ENCODE measurements at places on chromosomes 1 and 21. TPM values are rescaled to one million over a fixed set of nuclear protein-coding genes. Genes with fewer than 3 reads are reported as not detected.
A peak's percentile ranks its signal among the peaks of the same experiment; 100 is the strongest.

- DNase-seq: peak; percentile 93
- no peaks in the 10 kb centered on the region for H3K36me3 ChIP-seq
- H3K4me3 ChIP-seq: no peak overlapping the region
- H3K27me3 ChIP-seq: no peaks in the 10 kb centered on the region
- no peak overlapping the region for H3K27ac ChIP-seq
- H3K4me1 ChIP-seq: no peaks in the 10 kb centered on the region
Measured at GRCh38 chr1:37410815-37411214, 63.6 kb upstream of the ZC3H12A start.

Gene MTX1
- 57.6 TPM for total RNA-seq

DNA sequence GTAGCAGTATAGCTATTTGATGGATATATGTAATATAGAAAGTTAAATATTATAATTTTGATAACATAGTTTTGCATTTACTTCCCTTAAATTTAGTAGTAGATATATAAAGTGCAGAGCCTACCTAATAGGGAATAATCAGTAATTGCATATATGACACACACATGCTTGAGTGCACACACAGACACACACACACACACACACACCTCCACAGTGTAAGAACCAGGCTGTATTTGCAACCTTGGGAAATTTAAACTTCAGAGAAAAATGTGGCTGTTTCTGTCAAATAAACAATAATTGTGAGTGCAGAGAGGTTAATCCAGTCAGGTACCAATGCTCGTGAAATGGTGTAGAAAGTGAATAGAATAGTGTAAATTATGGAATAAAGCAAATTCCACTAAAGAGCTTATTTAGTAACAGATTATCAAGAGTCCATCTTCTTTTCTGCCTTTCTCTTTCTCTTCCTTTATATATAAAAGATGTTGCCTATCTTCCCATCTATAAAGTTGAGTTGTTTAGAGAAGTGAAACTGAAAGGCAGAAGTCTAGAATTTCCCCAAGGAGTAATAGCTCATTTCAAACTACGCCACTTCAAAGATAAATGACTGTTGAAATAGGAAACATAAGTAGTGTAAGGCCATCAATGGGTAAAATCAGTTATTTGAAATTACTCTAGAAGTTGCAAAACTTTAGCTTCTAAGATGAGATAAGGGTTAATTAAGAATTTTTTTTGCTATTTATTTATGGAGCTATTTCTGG, 273.7 kb downstream of the SRGAP2C start:
- H3K36me3 ChIP-seq: no peaks in the 10 kb centered on the region
- H3K27me3 ChIP-seq: no peaks in the 10 kb centered on the region
- no peaks in the 10 kb centered on the region for H3K4me1 ChIP-seq

DNA sequence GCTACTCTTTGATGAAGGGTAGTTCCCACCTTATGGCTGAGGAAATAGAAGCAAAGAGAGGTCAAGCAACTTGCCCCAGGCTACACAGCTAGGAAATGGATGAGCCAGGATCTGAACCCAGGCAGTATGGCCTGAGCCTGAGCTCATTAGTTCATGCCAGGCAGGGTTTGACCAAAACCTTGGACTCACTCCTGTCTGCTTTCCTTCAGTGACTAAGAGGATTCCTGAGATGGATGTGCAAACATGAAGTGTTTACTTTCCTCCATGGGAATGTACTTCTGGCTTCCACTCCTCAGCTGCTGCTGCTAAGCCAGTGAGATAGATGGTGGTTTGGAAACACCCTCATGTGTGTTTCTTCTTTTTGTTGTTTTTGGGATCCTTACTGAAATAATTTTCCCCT, 35.1 kb upstream of the ERRFI1 start:
- no peaks in the 10 kb centered on the region for H3K36me3 ChIP-seq
- H3K27me3 ChIP-seq: no peaks in the 10 kb centered on the region
- DNase-seq: no peak

- H3K4me3 ChIP-seq: no peak overlapping the region
- no peaks in the 10 kb centered on the region for H3K27me3 ChIP-seq
- H3K4me1 ChIP-seq: no peaks in the 10 kb centered on the region
- no peaks in the 10 kb centered on the region for H3K36me3 ChIP-seq
- no peak overlapping the region for H3K27ac ChIP-seq
Measured at GRCh38 chr1:218546314-218546713, 201.2 kb downstream of the TGFB2 start.

Gene PCAT6
- total RNA-seq: 5.0 TPM

- H3K4me1 ChIP-seq: no peaks in the 10 kb centered on the region
- no peak for DNase-seq
- H3K4me3 ChIP-seq: no peak overlapping the region
- no peak overlapping the region for H3K27ac ChIP-seq
- H3K27me3 ChIP-seq: no peaks in the 10 kb centered on the region
- H3K36me3 ChIP-seq: peaks cover 8% of the 10 kb centered on the region
Measured at GRCh38 chr1:51867479-51868232, 10.9 kb downstream of the NRDC start.

- no peaks in the 10 kb centered on the region for H3K36me3 ChIP-seq
- no peak overlapping the region for H3K27ac ChIP-seq
- H3K4me3 ChIP-seq: no peak overlapping the region
- H3K4me1 ChIP-seq: peaks cover 14% of the 10 kb centered on the region
- H3K27me3 ChIP-seq: peaks cover 100% of the 10 kb centered on the region
Measured at GRCh38 chr21:36707763-36708285, 8.9 kb downstream of the SIM2 start.

Gene GPR161
- 31.8 TPM for total RNA-seq

Gene ALG14
- total RNA-seq: 7.4 TPM

DNA sequence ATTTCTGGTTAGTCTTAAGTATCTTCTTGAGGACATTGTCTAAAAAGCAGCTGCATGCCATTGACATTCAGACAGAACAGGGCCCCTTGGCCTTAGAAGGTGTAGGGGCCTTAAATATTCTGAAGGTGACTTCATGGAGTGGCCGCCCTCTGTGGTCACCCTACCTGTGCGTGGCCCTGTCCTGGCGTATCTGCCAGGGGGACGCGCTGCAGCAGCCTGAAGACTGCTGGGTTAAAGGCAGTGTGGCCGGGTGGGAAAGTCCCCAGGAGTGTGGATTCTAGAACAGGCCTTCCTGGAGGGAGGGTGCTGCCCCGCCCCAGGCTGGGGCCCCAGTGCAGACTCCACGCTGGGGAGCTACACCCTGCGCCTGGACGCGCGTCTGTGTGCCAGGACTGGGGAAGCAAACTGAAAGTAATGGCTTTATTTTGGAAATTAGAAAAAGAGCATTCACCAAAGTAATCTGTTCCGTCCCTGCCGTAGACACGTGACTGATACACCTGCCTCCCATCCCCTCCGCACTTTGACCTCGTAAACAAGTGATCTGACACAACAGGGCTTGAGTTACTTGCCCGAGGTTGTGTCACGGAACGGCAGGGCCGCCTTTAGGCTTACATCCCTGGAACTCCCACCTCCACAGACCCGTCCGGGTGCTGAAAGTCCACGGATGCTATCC, 1.8 kb downstream of the AGPAT3 start:
- no peaks in the 10 kb centered on the region for H3K27me3 ChIP-seq
- DNase-seq: no peak
- H3K36me3 ChIP-seq: peaks cover 17% of the 10 kb centered on the region
- no peak overlapping the region for H3K27ac ChIP-seq

Gene PEX19
- 107 TPM for total RNA-seq

Gene FCRLA
- total RNA-seq: not detected

DNA sequence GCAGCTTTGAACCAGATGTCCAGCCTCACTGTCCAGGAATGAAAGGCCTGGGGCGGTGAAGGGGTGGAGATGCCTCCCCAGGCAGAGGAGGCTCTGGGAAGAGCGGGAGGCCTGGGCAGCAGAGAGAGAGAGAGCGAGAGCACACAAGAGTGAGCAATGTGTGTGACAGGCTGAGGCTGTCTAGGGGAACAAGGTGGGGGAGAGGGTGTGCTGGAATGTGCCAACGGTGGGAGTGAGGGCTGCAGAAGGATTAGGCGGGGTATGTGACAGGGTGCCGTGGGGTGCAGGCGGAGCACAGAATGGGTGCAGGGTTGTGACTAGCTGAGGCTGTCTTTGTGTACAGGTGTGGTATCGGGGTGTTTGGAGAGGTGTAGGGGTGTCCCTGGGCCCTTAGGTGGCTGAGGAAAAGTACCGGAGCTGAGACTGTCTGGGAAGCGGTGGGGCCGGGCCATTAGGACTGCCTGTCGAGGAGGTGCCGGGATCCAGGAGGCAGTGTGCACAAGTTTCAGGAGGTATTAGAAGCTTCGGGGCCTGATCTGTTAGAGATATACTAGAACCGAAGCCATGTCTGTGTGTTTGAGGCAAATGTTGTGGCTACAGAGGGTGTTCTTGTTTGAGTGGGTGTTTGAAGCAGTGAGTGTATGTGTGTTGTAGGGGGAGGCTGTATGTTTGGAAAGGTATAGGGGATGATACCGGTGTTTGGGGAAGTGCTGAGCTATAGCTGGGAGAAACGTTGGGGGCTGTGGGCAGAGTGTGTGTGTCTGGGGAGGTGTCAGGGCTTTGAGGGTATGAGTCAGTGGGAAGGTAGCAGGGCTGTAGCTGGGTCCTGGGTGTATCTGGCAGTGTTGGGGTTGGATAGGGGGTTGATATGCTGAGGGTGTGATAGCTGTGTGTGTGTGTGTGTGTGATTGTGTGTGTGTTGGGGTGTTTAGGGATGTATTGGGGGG, 9.1 kb downstream of the AHDC1 start:
- H3K27ac ChIP-seq: peak overlapping the region; percentile 82
- H3K4me1 ChIP-seq: peaks cover 35% of the 10 kb centered on the region
- peaks cover 5% of the 10 kb centered on the region for H3K36me3 ChIP-seq
- H3K27me3 ChIP-seq: no peaks in the 10 kb centered on the region
- no peak overlapping the region for H3K4me3 ChIP-seq

Gene GPATCH3
- total RNA-seq: 23.4 TPM

Gene SLC35F3
- 15.8 TPM for total RNA-seq

Gene RPS27
- 1,800 TPM for total RNA-seq

DNA sequence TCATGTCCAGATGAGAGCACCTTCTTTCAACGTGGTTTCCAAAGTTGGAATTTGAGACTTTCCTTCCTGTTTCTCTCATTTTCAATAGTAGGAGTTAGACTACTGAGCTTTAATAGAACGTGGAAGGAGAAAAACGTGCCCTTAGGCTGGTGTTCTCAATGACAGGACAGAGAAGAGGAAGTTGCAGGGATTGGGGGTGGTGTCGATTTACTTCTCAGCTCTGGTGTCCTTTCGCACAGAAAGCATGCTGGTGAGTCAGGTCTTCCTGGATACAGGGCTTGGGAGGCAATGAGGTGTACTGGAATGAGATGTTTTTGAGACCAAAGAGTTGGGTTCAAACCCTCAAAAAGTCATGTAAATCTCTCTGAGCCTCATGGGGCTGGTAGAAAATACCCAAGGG, 67.1 kb downstream of the HIVEP3 start:
- peaks cover 5% of the 10 kb centered on the region for H3K27me3 ChIP-seq
- H3K4me1 ChIP-seq: no peaks in the 10 kb centered on the region
- H3K27ac ChIP-seq: no peak overlapping the region

DNA sequence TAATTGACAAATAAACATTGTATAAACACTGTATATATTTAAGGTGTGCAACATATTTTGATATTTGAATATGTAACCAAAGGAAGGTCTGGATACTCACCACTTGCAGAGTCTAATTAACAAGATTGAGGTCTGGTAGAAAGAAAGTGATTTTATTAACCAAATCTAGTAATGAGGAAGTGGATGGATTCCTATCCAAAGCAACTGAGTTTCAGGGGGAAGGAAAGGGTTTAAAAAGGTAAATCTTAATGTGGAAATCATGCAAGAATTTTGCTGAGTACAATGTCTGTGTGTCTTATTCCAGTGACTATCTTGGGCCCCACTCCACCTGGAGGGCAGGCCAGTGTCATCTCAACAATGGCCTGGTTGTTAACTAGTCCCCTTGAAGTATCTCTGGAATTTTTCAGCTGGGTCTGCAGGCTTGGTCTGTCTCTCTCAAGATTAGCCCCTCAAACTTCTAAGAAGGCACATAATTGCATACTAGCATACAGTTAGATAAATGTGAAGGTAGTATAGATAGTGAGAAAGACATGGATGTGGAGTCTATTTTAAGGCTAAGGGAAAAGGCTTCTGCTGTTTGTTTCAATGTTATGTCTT, 262.7 kb upstream of the RGS18 start:
- no peak overlapping the region for H3K4me3 ChIP-seq
- no peaks in the 10 kb centered on the region for H3K36me3 ChIP-seq
- H3K27me3 ChIP-seq: no peaks in the 10 kb centered on the region
- H3K27ac ChIP-seq: no peak overlapping the region

Data from endodermal cell (in vitro differentiated cells).